ENCODE measurements at places on chromosomes 13 and 19. TPM values are rescaled to one million over a fixed set of nuclear protein-coding genes. Genes with fewer than 3 reads are reported as not detected.

GRCh38 chr13:31629085-31629780 is 110.1 kb upstream of the RXFP2 start:
- no peak for DNase-seq

DNA sequence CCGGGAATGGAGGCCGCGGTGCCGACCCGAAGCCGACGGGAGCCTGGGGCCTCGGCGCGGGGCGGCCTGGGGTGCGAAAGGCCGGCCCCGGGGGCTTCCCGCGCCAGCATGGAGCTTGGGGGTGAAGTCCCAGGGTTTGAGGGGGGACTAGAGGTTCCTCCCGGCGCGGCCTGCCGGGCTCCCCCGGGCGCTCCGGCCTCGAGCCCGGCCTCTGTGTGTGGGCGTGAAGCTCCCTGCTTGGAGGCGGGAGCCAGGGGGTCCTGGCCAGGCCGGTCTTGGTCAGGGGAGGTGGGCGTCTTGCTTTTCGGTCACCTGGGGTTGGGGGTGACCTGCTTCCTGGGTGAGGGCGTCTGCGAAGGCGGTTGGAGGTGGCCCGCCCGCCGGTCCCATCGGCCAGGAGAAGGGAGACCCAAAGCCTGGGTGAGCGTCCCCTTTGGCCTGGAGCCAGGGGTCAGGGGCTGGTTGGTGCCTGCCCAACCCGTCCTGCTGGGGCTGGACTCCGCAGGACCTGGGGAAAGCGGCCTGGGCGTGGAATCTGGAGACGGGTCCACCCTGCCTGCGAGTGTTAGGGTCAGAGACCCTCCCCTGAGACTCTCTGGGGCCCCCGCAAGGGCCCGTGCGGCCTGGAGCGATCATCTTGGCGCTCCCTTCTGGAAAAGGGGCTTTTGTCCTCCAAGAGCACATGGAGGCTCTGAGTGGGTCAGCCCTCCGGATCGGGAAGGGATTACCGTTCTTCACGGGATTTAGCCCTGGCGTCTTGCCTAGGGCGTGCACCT is 535 bp downstream of the BSG start:
- DNase-seq, result no peak

- DNase-seq, result no peak
These were observed 13.7 kb upstream of the SIGLEC10 start for GRCh38 chr19:51431124-51431523.

DNA sequence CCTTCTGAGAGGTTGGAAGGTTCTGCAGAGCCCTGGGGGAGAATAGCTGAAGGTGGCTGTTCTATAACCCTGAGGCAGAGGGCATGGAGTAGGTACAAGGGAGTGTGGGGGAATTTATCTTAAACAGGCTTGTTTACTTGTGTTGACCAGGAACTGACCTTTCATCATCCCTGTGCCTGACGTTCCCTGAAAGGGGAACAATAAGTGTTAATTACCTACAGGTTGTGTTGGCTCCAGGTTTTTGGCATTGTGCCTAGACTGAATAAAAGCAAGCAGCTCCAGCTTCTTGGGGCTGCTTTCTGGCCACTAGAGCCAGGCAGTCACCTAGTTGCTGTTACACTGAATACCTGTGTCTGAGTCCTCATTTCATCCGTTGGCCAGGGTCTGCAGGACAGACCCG is 60.0 kb downstream of the ZNF627 start:
- no peak for DNase-seq

DNA sequence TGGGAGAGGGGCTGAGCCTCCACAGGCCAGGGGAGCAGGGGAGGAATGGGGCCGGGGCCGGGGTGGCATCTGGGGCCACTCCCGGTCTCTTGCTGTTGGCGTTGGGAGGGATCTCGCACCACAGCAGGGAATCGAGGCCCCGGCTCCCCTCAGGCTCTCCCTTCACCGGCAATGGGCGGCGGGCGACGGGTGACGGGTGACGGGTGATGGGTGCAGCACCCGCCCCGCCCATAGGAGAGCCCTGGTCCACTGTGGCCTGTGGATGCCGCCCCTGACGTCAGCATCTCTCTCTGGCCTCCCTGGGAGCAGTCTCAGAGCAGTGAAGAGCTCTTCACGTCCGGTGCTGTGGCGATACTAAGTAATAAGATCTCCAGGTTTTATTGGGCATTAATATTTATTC is 133.6 kb downstream of the KDM4B start:
- no peak for DNase-seq

- no peak for DNase-seq
These were observed 16.5 kb downstream of the RXFP2 start for GRCh38 chr13:31755803-31756212.

DNA sequence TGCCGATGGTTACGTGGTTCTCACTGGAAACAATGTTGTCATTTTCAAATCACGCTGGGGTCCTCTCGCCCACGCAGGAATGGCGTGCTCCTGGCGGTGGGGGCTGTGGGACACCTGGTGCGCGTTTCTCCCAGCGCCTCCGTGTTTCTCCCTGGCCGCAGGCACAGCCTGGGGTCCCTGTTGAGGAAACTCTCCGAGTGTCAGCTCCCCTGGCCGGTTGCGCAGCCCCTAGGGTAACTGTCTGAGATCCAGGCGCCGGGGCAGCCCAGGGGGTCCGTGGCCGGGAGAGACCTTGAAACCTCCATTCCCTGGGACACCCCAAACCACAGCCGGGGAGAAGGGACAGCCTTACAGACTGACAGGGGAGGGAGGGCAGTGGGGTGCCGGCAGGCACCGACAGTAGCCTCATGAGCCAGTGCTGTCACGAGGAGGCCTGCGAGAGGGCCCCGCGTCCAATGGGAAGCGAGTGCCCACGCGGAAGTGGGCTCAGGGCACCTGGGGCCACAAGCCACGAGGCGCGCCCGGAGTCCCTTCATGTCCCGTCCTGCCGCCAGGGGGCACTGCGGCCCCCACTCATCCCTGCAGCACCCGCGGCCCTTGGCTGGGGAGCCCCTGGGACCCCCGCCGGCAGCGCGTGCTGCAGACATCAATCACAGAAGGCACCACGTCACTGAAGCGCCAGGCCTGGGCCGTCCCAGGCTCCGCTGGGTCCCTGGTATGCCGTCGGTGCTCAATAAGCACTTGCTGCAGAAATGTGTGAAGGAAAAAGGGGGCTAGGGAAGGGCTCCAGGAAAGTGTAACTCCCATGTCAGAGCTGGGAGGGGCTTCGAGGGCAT is 9.5 kb downstream of the ADAMTSL5 start:
- peak; percentile 61 for DNase-seq

DNA sequence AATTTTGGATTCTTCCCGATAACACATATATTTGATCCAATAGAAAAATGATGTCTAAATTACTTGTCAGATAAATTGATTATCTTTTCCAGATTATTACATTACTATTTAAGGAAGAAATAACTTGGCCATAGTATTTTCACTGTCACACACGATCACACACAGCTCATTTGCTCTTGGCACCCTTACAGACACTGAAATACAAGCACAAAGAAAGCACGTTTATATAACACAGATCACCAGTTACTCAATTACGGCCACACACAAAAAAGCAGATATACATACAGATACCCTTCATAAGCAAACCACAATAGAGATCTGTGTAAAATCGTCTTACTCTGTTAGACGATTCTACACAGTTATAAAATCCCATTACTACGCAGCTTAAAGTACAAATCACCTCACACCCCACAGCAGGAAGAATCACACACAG is 716 bp upstream of the ZNF420 start:
- DNase-seq, result no peak

DNA sequence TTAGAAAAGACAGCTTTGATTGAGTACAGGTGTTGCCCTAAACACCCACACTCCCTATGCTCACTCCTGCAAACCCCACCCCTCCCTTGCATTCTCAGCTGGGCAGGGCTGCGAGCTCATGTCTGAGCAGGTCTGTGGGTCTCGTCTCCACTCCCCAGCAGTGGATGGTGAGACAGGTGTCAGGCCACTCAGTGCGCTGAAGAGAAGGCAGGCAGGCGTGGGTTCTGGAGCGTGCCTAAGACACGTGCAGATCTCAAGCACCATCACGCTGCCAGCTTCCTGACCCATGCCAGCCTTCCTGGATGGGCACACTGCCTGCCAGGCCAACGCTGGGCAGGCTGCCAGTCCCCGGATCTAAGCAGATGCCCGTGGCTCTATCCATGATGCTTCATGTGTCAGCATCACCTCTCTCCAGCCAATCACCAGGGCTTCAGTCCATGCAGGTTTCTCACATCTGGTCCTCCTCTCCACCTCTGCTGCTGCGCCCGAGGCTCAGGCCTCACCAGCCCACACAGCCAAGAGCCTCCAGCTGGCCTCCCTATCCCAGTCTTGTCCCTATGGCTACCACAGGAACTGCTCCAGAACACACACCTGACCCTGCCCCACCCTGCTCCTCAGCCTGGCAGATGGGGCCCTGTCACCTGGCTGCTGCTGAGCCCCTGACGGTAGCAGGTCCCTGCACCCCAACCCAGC is 42.6 kb downstream of the EPS15L1 start:
- DNase-seq, result no peak

DNA sequence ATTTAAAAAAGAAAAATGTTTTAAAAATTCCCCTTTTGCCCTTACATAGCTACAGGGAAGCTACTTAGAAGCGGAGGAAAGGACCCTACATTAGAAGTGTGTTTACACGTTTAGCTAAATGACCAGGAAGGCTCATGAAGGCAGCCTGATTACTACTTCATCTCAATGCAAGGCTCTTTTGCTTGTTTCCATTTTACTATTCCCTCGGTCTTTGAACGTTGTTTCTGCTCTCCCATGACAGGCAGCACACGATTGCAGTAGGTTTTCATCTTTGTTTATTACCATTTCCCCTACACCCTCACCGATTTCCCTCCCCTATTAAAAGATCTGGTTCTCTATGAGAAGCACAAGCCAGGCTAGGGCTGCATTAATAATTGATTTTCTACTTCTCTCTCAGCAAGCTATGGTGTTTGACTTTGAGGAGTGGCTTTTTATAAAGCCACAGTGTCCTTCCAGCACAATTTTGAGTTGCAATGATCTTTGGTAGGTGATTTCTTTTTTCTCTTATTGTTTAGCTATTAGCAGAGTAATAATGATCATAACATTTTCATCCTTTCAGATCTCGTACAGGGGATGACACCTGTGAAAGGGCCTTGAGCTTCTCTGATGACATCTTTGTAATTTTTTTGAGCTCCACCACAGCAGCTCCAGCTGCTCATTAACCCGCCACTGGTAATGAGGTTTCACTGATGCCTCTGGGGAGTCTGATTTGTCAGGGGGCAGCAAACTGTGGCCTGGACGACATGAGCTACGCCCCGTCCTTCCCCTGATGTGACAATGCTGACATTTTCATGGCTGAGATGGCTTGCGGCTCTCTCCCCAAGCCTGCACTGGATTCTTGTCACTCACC is 670.3 kb downstream of the UQCRFS1 start:
- no peak for DNase-seq

The ADGRE3 gene
- total RNA-seq, result not detected

- no peak for DNase-seq
These were observed 18.0 kb upstream of the IZUMO2 start for GRCh38 chr19:50181121-50181520.

DNA sequence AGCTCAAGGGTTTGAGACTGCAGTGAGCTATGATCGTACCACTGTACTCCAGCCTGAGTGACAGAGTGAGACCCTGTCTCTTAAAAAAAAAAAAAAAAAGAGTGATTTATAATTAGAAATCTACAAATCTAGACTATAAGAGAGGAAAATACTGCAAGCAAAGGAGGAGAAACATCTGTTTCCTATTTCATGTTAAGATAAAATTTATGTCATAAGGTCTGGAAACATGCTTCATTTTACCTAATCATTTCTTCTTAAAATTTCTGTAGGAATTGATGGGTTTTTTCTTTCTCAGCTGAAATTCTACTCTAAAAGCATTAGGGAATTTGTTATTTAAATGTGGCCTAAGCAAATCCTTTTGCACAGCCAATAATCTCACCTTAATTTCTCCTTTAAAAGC is 53.2 kb downstream of the C13orf42 start:
- DNase-seq, result no peak

The PLVAP gene
- total RNA-seq, result 0.18 TPM

The CFAP97D2 gene
- total RNA-seq, result not detected

The SHANK1 gene
- total RNA-seq, result 0.03 TPM

DNA sequence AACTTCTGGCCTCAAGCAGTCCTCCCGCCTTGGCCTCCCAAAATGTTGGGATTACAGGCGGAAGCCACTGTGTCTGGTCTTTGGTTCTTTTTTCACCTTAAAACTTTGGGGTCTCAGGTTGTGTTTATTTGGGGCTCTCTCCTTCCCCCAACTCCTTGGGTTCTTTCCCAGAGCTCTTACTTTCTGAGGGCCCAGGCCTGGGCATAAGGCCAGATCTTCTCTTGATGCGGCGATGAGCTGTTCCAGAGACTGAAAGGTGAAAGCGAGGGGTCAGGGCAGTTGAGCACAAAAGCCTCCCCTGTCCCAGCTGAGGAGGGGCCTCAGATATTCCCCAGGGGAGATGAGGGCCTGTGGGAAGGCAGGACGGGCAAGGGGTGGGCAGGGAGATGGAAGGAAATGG is 7.1 kb downstream of the POLR1G start:
- no peak for DNase-seq

The ZNF442 gene
- 0.29 TPM for total RNA-seq

The PDX1 gene
- total RNA-seq, result not detected
